ENCODE measurements at places on chromosomes 6 and 20. TPM values are rescaled to one million over a fixed set of nuclear protein-coding genes. Genes with fewer than 3 reads are reported as not detected.

Gene ID4
- total RNA-seq: 5.1 TPM

Gene GUCA1A
- total RNA-seq: not detected

Gene ARG1
- 760 TPM for total RNA-seq

Gene CNKSR3
- total RNA-seq: 21.7 TPM

Gene TP53TG5
- total RNA-seq: not detected
